Activated CD4-positive, alpha-beta T cell treated with anti-CD3 and anti-CD28 coated beads for 48 hours (primary cell): ENCODE measurements at places on chromosomes 11 and 22.

DNA sequence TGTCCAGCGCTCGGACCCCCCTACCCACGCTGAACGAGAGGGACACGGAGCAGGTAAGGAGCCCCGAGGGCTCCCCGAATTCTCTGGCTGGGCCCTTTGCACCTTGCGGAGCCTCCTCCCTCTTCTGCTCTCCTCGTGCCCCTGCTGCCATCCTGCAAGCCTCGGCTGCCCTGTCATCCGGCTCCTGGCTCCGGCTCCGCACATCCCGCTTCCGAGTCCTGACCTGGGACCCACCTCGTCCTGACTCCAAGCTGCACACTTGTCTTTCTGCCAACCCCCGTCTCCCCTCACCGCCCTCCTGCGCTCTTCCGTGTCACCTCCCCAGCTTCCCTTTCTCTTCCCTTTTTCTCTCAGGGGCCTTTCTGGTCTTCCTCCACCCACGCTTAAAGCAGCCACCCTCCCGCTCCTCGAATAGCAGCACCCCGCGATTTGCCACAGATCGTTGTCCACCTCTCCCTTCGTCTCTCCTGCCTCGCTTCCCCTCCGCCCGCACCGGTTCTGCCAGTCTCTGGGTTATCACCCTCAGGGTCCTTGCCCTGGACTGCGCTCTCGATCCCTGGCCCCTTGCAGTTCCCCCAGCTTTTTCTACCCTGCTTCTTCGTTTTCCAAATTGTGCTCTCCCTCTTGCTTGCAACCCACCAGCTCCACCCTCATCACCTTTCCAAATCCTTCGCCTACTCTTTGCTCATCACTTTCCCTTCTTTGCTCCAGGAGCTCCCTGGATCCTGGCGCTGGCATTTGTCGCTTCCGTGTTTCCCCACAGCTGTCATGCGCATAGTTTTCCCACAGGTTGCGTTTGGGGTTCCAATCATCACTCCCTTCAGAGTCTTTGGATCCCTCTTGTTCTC, 822 bp downstream of the MARK2 start:
- peak; percentile 50 for DNase-seq

- no peak for DNase-seq
Measured at GRCh38 chr11:132114185-132114584, 743.8 kb downstream of the NTM start.

GRCh38 chr11:10407749-10408685, 47.0 kb upstream of the AMPD3 start:
- DNase-seq, result no peak

DNA sequence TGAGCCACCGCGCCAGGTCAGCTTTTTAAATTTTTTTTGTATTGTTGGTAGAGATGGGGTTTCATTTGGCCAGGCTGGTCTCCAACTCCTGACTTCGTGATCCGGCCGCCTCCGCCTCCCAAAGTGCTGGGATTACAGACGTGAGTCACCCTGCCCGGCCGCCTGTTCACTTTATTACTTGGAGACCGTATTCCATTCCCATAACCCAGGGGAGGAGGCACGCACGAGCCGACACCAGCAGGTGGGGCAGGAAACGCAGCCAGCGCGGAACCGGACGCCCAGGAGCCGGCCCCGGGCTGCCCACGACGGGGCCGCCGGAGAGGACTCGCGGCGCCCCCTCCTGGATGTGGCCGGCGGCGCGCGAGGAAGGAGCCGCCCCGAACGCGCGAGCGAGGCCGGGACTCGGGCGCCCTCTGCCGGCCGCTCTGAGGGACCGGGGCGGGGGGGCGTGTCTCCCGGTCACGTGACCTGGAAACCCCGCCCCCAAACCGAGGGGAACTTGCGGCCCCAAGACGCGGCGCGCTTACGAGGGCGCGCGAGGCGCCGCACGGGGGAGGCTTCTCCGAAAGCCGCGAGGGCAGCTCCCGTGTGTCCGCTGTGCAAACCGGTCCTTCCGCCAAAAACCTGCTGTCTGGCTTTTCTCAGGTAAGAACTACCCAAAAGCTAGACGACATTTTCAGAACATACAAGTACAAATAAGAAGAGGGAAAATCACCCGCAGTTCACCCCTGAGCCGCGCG, 11.6 kb upstream of the RNH1 start:
- peak; percentile 90 for DNase-seq

GRCh38 chr11:86940122-86940777, 14.9 kb downstream of the FZD4 start:
- DNase-seq, result no peak

DNA sequence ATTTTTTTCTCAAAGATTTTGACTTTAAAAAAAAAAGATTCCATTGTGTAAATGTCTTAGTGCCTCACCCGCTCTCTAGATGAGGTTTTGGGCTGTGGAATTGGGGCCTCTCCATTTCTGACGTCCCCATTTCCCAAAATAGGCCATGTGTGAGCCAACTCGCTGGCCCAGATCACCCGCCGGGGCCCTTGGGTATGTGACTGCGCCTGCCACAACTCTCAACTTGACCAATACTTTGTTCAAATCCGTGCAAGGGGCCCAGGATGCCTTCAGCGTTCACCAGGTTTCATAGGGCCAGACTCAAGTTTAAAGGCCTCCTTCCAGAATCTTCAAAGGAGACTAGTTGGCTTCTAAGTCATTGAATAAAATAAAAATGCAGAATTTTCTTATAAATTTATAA, 96.0 kb downstream of the DHCR7 start:
- DNase-seq, result no peak

- DNase-seq, result no peak
Measured at GRCh38 chr11:105344938-105345337, 205.4 kb upstream of the CARD18 start.

DNA sequence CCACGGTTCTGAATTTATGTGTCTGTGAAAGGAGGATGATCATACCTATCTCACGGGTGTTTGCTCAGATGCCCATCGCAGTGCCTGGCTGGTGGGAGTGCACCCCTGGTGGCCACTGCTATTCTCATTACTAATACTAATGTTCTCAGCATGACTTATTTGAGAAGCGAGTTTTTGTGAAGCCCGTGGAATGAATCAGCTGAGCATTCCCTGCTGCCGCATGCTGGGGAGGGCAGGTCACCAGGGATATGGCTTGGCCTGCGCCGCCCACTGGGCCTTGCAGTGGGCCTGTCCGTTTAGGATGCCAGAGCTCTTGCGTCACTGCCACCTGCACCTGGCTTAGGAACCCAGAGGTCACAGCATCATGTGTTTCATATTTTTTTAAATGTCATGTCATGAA, 16.9 kb downstream of the CTTN start:
- DNase-seq, result peak; percentile 11

DNA sequence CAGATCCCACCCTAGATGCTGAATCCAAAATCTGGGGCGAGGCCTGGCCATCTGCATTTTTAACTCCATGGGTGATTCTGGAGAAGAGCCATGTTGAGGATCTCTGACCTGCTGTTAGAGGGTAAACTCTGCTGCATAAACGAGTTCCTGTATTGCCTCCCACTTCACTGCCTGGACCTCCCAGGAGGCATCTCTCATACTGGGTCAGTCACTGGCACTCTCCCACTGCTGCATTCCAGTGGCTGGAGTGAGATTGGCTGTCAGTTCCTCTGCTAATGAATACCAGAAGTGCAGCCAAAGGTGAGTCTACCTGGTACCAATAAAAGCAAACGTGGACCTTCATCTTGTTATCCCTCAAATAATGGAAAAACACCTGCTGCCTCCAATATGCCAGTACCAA, 10.3 kb downstream of the POLDIP3 start:
- DNase-seq, result no peak

- no peak for DNase-seq
Measured at GRCh38 chr11:119470317-119471291, 47.6 kb upstream of the THY1 start.

DNA sequence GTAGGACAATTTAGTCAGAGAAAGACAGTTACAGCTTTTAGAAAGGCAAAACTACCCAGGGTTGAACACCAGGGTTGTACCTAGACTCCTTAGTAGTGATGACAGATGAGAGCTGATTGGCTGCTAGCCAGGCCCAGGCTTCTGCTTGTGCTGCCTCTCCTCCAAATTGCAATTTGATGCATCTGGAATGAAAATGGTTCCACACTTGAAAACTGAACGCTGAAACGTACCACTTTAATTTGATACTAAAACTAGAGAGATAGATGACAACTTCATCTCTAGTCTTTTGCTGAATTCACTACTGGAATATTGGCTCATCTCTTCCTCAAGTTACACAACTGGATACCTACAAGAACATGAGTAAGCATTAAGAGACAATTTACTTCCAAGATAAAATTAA, 19.2 kb upstream of the FNBP4 start:
- DNase-seq, result no peak

GRCh38 chr11:64252003-64252872, 908 bp downstream of the PLCB3 start:
- DNase-seq, result peak; percentile 48

- no peak for DNase-seq
Measured at GRCh38 chr11:110968348-110969062, 256.3 kb upstream of the ARHGAP20 start.

DNA sequence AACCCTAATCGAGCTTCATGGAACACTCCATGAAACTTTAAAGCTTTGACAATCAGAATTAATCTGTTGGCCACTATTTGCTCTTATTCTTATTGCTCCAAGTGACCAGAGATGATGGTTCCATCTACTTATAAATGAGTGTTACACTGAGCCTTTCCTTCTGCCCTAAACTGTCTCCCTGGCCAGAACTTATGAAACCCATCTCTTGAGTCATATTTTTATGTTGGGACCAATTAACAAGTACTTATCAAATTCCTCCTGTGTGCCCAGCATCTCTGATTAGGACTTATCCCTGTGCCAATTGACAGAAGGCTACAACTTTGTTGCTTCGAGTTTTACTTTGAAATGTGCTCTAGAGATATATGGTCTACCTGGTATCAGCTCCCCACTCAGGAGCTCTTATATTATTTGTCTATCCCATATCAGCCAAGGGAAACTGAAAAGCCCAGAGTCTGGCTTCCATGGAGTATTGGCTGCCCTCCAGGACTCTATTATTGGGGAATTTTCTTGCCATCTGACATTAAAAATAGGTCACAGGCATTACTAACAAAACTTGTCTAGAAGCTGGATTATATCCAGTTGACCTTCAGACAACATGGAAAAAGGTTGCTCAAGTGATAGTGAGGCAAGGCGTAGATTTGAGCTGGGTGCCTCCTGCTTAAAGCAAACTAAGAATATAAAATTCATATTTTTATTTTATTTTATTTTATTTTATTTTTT, 8.8 kb downstream of the KREMEN1 start:
- DNase-seq, result no peak

DNA sequence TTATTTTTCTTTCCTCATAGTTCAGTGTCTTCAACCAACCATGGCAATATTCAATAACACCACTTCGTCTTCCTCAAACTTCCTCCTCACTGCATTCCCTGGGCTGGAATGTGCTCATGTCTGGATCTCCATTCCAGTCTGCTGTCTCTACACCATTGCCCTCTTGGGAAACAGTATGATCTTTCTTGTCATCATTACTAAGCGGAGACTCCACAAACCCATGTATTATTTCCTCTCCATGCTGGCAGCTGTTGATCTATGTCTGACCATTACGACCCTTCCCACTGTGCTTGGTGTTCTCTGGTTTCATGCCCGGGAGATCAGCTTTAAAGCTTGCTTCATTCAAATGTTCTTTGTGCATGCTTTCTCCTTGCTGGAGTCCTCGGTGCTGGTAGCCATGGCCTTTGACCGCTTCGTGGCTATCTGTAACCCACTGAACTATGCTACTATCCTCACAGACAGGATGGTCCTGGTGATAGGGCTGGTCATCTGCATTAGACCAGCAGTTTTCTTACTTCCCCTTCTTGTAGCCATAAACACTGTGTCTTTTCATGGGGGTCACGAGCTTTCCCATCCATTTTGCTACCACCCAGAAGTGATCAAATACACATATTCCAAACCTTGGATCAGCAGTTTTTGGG, at the start of gene OR51T1:
TSS of gene OR51T1 (plus strand) at position 41 of the 641 bp plus-strand sequence. CDS start at position 41, 0 bp downstream.
- no peak for DNase-seq

- DNase-seq, result no peak
Measured at GRCh38 chr11:21412652-21413383, 743.4 kb downstream of the NELL1 start.
